ENCODE measurements at places on chromosomes 16 and 17.

- DNase-seq, result no peak
These were observed 36.6 kb upstream of the HNF1B start for GRCh38 chr17:37781451-37781850.

- DNase-seq, result no peak
These were observed 22.5 kb downstream of the DNAI2 start for GRCh38 chr17:74296548-74296936.

DNA sequence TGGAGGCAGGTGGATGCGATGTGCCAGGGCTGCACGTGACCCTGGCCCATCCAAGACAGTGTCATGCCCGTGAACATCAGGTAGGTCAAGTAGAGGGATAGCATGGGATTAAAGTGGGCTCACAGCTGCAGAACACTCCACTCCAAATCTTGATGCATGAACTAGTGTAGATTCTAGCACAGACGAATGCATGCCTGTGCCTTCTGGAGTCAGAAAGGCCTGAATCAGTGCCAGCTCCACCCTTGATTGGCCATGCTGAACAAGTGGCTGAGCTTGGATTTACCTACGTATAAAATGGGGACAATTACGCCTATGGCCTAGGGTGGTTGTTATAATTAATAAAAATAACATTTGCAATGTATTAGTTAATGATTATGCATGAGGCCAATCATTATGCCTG is 10.6 kb downstream of the IRX3 start:
- DNase-seq, result no peak

- DNase-seq, result no peak
These were observed 396.6 kb upstream of the DYNLRB2 start for GRCh38 chr16:80144191-80144590.

- DNase-seq, result no peak
These were observed 25.8 kb upstream of the ABCC3 start for GRCh38 chr17:50608700-50609379.

DNA sequence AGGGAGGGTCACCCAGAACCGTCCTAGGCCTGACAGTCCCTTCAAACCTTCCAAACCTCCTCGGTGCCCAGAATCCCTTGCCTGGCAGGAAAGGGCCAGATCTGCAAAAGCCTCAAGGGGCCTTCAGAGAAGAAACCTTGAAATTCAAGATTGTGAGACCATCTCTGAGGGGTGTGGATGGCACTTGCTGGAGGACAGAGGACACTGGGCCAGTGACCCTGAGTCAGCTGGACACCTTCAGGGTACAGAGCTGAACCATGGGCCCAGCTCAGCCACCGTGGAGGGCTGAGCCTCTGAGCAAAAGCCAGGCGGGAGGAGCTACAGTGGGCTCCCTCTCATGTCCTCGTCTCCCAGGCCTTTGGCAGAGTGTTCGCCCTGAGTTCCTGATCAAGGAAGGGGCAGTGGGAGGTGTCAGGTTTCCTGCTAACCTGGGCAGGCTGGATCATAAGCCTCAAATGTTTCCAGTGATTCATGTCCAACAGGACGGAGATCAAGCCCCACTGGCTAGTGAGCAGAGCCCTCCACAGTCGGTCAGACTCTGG is 3.0 kb downstream of the PDILT start:
- no peak for DNase-seq

DNA sequence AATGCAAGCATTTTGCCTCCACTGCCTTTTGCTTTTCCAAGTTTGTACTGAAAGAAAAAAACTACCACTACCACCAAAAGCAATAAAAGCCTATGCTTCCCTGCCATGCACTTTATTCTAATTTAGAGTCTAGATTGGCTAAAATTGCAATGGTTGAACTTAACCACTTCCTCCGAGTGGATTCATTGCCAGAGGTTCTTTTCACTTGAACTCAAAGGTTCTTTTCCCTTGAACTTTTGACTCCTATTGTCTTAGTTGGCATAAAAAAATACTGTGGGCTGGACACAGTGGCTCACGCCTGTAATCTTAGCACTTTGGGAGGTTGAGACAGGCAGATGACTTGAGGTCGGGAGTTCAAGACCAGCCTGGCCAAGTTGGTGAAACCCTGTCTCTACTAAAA is 319.8 kb upstream of the GOT2 start:
- DNase-seq, result no peak

DNA sequence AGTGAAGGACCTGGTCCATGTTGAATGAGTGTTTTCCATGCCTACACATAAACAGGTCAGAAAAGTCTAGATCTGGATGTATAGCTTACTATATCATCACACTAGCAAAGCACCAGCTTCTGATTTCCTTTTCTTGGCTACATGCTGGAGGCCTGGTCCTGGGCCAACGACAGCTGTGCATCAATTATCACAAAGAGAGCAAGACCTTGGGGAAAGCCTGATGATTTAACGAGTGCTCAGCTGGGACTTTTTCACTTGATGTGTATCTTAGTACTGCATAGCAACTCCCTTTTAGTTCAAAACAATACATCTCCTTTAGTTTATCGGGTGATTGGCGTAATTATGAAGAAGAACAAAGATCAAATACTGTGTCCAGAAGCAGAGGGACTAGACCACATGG is 358.2 kb downstream of the KIF2B start:
- no peak for DNase-seq

DNA sequence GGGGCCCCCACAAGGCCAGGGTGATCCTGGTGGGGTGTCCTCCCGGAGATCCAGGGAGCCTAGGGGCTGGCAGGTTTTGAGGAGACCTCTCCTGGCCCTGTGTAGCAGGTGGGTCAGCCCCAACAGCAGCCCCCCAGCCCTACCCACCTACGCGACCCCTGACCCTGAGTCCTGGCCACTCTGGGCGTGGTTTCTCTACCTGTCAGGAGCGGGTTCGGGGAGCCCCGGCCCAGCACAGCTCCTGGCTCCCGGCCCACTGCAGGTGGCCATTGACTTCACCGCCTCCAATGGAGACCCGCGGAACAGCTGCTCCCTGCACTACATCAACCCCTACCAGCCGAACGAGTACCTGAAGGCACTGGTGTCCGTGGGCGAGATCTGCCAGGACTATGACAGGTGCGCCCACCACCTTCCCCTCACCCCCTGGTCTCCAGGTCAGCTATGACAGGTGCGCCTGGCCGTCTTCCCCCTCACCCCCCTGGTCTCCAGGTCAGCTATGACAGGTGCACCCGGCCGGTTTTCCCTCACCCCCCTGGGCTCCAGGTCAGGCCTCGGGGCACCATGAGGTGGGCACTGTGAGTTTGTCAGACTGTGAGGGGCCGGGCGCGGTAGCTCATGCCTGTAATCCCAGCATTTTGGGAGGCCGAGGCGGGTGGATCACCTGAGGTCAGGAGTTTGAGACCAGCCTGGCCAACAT is 13.0 kb downstream of the CPNE7 start:
- DNase-seq, result no peak

- no peak for DNase-seq
These were observed 24.5 kb upstream of the OSGIN1 start for GRCh38 chr16:83928341-83929055.

GRCh38 chr17:74282587-74283370 is 8.7 kb downstream of the DNAI2 start:
- no peak for DNase-seq

DNA sequence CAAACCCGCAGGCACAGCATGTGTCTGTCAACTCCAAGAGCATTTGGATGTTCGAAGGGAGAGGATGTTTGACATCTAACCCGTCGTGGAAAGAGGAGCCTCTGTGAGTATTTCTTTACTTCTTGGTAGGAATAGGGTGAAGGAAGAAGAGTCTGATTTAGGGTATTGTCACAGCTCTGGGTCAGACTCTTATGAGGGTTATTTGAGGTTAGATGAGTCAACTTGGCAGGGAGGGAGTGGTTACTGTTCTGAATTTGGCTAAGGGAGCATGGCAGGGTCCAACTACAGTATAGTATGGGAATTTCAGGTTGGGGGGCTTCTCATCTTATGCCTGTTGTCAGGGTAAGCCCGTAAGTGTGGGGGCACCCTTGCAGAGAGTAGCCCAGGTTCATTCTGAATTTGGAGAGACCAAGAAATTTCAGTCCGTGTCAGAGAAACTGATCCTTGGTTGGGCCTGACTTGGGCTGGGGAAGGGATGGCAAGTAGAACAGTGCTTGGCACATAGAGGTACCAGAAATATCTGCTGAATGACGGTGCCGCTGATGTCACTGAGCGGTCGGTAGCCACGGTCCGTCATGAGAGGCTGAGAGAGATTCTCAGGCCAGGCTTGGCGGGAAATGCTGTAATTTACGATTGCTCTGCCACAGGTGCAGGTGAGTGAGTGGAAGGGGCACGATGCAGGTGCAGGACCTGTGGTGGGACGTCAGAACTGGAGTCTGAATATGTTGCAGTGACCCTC is 43.2 kb downstream of the MYH3 start:
- no peak for DNase-seq

DNA sequence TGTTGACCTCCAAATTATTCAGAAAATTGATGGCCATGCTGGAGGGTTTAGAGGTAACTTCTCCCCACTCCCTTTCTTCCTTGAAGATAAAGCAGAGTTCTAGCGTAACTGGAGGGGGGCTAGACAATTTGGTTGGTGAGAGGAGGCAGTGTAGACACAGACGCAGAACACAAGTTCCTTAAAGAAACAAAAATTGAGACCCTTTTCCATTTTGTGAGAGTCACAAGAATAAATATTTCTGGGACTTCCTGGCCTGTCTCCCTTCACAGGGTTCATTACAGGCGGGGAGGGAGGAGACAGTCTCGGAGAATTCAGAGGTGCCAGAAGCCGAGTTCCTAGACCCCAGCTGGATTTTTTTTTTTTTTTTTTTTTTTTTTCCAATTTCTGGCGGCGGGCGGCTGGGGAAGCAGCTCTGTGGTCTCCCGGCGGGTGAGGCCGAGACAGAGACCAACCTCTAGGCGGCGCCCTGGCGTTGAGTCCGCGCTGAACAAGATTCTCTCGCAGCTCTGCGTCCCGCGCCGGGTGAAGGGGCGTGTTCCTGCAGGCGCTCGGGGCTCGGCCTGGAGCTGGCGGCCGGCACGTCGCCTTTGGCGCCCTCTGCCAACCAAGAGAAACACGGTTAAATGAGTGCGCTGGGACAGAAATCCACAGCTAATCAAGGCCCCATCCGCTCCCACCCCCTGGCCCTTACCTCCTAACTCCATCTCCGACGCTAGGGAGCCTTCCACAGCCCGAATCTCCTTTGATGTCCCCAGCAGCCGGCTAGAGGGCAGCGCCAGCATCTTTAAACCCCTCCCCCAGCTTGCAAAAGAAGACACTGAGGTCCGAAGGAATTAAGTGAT is 10.2 kb upstream of the HOXB9 start:
- DNase-seq, result no peak

DNA sequence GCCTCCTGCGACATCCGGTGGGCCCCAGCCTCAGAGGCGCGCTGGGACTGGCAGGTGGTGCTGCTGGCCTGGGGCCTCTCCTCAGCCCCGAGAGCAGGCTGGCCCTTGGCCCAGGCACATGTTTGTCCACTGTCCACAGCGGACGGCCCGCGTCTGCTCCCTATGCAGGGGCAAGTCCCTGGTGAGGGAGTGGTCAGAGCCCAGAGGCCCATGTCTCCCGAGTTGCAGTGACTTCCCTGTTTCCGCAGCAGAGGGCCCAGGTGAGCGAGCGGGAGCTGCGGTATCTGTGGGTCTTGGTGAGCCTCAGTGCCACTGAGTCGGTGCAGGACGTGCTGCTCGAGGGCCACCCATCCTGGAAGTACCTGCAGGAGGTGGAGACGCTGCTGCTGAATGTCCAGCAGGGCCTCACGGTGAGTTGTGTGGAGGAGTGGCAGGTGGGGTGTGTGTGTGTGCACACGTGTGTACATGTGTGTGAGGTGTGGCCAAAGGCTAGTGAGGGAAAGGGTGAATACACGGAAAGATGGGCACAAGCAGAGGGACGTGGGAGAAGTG is 10.4 kb downstream of the IL34 start:
- DNase-seq, result no peak
